ENCODE measurements at places on chromosomes 16 and 17.

- DNase-seq = no peak
Measured at GRCh38 chr17:17703140-17703919, 22.1 kb downstream of the RAI1 start.

GRCh38 chr16:14378131-14378551, 251.9 kb downstream of the PARN start:
- DNase-seq = no peak

- DNase-seq = no peak
Measured at GRCh38 chr16:52456368-52456767, 90.6 kb downstream of the TOX3 start.

DNA sequence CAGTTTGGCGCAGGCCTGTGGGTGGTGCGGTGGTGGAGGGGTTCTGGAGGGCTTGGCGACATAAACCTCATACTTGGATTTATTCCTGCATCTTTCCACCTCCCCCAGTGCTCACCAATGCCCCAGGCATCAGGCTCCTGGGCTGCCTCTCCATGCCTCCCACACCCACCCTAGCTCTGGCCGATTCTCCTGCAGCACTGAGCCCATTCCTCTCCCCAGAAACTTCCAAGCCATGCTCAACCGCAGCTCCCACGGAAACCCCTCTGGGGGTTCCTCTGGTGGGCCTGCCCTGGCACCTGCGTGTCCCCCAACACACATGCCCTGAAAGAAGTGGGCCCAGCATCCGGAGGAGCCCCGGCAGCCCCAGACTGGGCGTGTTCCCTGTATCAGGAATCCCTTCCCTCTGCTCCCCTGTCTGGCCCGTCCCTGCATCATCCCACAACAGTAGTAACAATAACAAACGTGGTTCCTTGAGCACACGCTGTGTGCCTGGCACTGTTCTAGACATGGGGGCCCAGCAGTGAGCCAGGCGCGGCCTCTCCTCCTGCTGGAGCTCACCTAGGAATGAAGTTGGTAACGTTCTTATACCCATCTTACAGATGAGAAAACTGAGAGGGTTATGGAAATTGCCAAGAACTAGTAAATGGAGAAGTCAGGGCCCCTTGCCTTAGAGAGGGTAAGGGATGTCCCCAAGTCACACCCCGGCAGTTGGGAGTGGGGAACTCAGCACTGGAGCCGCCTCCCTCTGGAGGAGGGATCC, 2.3 kb downstream of the PRSS21 start:
- DNase-seq = no peak

DNA sequence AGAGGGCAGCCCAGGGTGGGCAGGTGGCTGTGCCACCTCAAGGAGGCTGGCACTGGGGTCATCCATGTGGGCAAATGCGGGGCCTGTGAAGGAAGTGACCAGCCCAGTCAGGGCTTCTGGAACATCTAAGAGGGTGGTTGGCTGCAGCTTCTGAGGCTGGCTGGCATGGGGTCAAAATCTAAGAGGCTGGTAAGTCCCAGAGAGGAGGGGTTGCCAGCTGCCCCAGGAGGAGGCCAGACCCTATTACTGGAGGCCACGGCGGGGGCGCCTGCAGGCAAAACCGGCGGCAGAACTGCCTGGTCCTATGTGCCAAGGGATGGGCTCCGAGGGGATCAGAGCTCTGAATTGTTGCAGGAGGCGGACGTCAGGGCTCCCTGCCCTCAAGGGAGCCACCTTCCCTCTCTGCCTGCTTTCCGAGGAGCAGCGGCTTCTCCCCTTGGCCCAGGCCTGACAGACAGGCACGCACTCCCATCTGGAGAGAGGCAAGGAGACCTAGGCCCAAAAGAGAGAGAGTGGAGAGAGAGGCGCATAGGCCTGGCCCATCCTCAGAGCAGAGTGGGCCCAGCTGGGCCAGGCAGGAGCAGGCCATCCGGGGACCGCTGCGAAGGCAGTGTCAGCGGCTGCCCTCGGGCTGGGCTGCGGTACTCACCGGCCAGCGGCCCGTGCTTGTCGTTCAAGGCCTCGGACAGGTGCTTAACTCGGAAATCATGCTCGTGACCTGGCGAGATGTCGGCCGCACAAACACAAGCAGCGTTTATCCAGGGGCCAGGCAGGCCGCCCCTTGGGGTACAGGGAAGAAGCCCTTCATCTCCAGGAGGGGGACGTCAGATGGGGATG, 10.9 kb downstream of the ZACN start:
- DNase-seq = no peak

GRCh38 chr16:4945560-4946502, 8.9 kb upstream of the PPL start:
- no peak for DNase-seq

- DNase-seq = no peak
Measured at GRCh38 chr17:21392266-21392665, 16.1 kb downstream of the KCNJ12 start.

All from stimulated activated naive CD4-positive, alpha-beta T cell (primary cell).